Activated T-helper 2 cell treated with anti-CD3 and anti-CD28 coated beads, Interferon-gamma antibody, Interleukin-2, Interleukin-4, amounts not matched to agents 10 μg/mL and 5 μg/mL and 100 μg/mL, durations not matched to agents 14 hours and 24 hours and 36 hours (primary cell): ENCODE measurements at places on chromosomes 1 and 21. TPM values are rescaled to one million over a fixed set of nuclear protein-coding genes. Genes with fewer than 3 reads are reported as not detected.

Gene APCS
- not detected in 2 replicates for total RNA-seq

Gene PRR9
- not detected in 2 replicates for total RNA-seq

Gene AGRN
- total RNA-seq: 27.6 and 29.2 TPM in 2 replicates

Gene PRKACB
- total RNA-seq: 16.4 and 20.9 TPM in 2 replicates

Gene RNASEL
- total RNA-seq: 3.6 and 4.8 TPM in 2 replicates

Gene MAP3K7CL
- 3.3 and 3.9 TPM in 2 replicates for total RNA-seq

Gene ANGPTL1
- total RNA-seq: not detected in 2 replicates

DNA sequence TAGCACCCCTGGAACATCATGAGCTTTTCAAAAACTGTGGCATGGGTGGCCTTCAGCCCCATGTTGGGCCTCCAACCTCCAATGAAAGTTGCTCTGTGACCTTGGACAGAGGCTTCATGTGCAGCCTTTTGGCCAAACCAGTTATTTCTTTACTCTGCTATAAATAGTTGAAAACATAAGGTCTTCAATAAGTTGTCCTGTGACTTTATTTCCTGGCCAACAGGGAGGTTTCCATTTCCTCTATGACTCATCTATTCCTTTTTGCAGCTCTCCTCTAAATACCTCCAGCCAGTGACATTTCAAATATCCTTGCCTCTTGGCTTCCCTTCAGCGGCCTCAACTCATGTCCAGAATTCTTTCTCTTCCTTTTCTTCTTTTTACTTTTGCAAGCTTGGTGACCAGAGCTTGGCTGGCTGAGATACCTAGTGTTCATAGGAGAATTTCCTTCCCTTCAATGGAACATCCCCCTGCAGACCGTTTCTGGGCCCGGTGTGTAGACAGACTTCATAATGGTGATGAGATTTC lies 22.7 kb upstream of the TRIM67 start:
- H3K36me3 ChIP-seq: no peaks in the 10 kb centered on the region
- DNase-seq: no peak
- H3K27ac ChIP-seq: no peak overlapping the region
- peaks cover 15% of the 10 kb centered on the region for H3K27me3 ChIP-seq

DNA sequence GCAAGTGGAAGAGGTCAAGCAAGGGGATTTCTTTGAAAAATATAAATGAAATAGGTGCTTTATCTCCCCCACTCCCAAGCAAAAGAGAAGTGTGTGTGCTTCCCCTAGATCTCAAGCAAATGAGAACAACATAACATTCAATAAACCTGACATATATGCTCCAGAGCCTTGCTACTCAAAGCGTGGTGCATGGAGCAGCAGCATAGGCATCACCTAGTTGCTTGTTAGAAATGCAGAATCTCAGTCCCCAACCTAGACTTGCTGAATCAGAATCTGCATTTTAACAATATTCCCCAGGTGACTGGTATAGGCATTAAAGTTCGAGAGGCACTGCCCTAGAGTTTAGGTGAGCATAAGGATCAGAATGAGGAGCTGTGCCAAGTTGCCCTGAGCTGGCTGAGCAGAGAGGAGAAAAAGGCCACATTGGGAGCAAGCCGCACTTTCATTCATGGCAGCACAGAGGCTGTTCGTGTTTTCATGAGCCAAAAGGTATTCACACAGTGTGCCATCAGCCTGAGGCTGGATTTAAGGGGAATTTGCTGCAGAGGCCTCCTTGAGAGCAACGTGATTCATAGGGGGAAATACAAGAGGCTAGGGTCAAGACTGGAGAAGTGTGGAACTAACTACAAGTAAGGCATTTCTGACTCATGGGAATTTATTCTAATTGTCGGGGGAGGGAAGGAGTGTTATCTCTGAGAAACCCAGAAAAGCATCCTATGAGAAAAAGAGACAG lies 14.3 kb upstream of the LPAR3 start:
- H3K4me1 ChIP-seq: peaks cover 10% of the 10 kb centered on the region
- H3K27ac ChIP-seq: no peak overlapping the region
- no peak overlapping the region for H3K4me3 ChIP-seq
- no peak for DNase-seq
- H3K27me3 ChIP-seq: peaks cover 39% of the 10 kb centered on the region
- H3K36me3 ChIP-seq: no peaks in the 10 kb centered on the region

DNA sequence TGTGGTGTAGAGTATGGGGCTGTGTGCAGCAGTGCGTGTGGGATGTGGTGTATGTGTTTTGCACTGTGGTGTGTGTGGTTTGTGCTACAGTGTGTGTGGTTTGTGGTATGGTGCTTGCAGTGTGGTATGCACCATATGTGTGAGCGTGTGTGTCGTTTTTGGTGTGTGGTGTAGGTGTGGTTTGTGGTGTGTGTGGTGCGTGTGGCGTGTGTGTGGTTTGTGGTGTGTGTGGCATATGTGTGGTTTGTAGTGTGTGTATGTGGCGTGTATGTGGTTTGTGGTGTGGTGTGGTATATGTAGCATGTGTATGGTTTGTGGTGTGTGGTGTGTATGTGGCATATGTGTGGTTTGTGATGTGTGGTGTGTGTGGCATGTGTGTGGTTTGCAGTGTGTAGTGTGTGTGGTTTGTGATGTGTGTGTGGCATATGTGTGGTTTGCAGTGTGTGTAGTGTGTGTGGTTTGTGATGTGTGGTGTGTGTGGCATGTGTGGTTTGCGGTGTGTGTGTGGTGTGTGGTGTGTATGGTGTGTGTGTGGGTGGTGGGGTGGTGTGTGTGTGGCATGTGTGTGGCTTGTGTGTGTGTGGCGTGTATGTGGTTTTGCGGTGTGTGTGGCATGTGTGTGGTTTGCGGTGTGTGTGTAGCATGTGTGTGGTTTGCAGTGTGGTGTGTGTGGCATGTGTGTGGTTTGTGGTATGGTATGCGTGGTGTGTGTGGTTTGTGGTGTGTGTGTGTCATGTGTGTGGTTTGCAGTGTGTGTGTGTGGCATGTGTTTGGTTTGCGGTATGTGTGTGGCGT lies 53.5 kb upstream of the TRAPPC10 start:
- peaks cover 12% of the 10 kb centered on the region for H3K4me1 ChIP-seq
- H3K27ac ChIP-seq: no peak overlapping the region
- no peak overlapping the region for H3K4me3 ChIP-seq
- DNase-seq: no peak
- H3K36me3 ChIP-seq: peaks cover 39% of the 10 kb centered on the region

GRCh38 chr1:235105051-235106043 lies 23.3 kb downstream of the TOMM20 start:
- peaks cover 42% of the 10 kb centered on the region for H3K36me3 ChIP-seq
- H3K27ac ChIP-seq: peak overlapping the region; percentile 85
- peaks cover 28% of the 10 kb centered on the region for H3K4me1 ChIP-seq
- H3K27me3 ChIP-seq: no peaks in the 10 kb centered on the region

DNA sequence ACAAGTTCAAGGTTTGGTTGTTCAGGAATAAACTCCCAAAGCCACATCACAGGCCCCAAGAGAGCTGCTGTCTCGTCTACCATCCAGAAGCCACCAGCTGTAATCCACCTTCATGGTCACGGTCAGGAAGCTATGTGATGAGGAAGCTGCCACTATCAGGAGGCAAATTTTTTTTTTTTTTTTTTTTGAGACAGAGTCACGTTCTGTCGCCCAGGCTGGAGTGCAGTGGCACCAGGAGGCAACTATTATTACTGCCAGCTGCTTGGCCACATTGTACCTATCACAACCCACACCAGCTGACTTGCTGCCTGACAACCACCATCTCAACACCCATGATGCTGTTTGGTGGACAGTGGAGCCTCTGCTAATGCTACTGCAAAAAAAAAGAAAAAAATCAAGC lies 124.1 kb downstream of the OMA1 start:
- H3K27me3 ChIP-seq: no peaks in the 10 kb centered on the region
- H3K4me3 ChIP-seq: no peak overlapping the region
- H3K36me3 ChIP-seq: no peaks in the 10 kb centered on the region
- H3K4me1 ChIP-seq: no peaks in the 10 kb centered on the region

DNA sequence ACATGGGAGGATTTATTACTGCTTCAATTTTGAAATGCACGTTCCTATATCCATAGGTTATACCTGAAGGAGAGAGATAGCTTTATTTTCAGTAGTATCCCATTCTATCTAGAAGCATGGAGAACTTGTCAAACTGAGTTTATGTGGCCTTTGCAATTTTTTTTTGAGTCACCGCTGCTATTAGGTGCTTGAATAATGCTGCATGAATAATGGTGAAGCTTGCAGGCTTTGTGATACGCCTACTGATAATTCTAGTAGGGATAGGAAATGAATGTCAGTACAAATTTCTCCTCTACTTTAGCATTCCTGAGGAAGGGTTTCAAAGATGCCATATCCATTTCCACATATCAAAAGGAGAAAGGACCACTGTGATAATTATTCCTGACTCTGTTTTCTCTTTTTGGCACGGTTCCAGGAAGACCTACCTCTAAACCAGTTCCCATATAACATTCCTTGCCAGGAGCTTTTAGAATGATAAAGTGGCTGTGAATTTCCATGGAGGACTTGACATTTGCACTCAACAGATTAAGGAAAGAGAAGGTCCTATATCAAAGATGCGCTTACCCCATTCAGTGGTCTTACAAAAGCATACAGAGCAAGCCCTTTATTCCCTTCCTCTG lies 83.5 kb downstream of the SPATA46 start:
- H3K4me1 ChIP-seq: no peaks in the 10 kb centered on the region
- DNase-seq: no peak
- H3K36me3 ChIP-seq: no peaks in the 10 kb centered on the region
- no peak overlapping the region for H3K27ac ChIP-seq
- H3K4me3 ChIP-seq: no peak overlapping the region

- no peaks in the 10 kb centered on the region for H3K27me3 ChIP-seq
- no peak for DNase-seq
- H3K4me3 ChIP-seq: no peak overlapping the region
- H3K4me1 ChIP-seq: peaks cover 42% of the 10 kb centered on the region
- peaks cover 19% of the 10 kb centered on the region for H3K36me3 ChIP-seq
Measured at GRCh38 chr1:204465546-204466415, 28.8 kb downstream of the PIK3C2B start.

DNA sequence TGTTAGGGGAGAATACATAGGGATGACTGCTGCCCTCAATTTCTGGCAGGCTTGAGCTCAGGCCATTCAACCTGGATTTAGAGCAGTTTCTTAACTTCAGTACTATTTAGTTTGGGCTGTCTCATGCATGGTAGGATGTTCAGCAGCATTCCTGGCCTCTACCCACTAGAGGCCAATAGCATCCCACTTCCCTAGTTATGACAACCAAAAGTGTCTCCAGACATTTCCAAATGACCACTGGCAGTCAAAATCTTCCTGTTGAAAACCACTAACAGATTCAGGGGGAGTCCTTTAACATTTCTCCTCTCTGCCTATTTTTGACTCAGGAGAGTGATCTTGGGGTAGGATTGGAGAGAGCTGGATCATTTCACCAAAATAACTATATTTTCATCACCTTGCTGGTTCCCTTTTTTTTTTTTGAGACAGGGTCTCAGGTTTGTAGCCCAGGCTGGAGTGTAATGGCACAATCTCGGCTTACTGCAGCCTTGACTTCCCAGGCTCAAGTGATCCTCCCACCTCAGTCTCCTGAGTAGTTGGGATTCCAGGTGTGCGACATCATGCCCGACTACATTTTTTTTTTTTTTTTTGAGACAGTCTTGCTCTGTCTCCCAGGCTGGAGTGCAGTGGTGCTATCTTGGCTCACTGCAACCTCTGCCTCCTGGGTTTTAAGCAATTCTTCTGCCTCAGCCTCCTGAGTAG lies 8.7 kb downstream of the GNAT2 start:
- no peak overlapping the region for H3K4me3 ChIP-seq
- no peaks in the 10 kb centered on the region for H3K4me1 ChIP-seq
- H3K27me3 ChIP-seq: peaks cover 15% of the 10 kb centered on the region
- DNase-seq: no peak
- no peaks in the 10 kb centered on the region for H3K36me3 ChIP-seq
- H3K27ac ChIP-seq: no peak overlapping the region

DNA sequence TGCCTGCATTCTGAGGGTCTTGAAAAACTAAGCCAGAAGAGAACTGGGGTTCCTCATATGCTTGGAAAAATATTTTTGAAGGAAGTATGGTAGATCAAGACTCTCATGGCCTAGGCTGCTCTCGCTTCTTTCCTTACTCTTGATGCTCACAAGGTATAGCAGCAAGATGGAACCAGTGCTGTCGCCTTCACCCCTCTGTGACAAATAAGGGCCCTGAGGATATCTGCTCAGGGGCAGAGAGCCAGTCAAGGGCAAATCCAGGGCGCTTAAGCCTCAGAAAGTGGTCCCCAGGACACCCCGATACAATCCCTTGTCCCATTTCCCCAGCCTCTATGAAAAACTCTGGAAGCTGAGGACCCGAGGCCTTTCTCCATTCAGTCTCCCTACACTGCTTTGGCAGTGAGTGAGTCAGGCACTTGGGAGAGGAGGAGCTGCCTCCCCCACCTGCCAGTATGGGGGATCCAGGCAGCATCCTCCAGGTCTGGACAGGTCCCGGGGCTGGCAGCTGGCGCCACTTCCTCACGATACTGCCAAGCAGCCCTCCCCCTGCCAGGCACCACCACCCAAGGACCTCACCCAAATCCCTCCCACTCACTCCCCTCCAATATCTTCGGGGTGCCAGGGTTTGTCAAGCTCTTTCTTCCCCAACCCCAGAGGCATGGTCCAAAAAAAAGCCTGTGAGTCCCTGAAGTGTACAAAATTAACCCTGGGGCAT lies 1.3 kb downstream of the IGSF9 start:
- H3K27ac ChIP-seq: no peak overlapping the region
- H3K4me1 ChIP-seq: peaks cover 2% of the 10 kb centered on the region
- no peak overlapping the region for H3K4me3 ChIP-seq
- no peaks in the 10 kb centered on the region for H3K36me3 ChIP-seq
- peaks cover 56% of the 10 kb centered on the region for H3K27me3 ChIP-seq

- H3K4me1 ChIP-seq: no peaks in the 10 kb centered on the region
- H3K4me3 ChIP-seq: no peak overlapping the region
- no peaks in the 10 kb centered on the region for H3K27me3 ChIP-seq
- no peak overlapping the region for H3K27ac ChIP-seq
Measured at GRCh38 chr1:16605532-16606505, 7.5 kb downstream of the NBPF1 start.

GRCh38 chr1:46180082-46180616 lies 3.9 kb upstream of the P3R3URF start:
- H3K27ac ChIP-seq: no peak overlapping the region
- no peak for DNase-seq
- H3K27me3 ChIP-seq: peaks cover 7% of the 10 kb centered on the region
- peaks cover 8% of the 10 kb centered on the region for H3K4me1 ChIP-seq
- H3K4me3 ChIP-seq: no peak overlapping the region
